Bronchus fibroblast of lung (primary cell): ENCODE measurements at places on chromosomes 2 and 18. TPM values are rescaled to one million over a fixed set of nuclear protein-coding genes. Genes with fewer than 3 reads are reported as not detected.

Gene GYPC
- total RNA-seq, result 100 and 106 TPM in 2 replicates

Gene FARSB
- total RNA-seq, result 33.0 and 33.3 TPM in 2 replicates

Gene ANKRD62
- not detected in 2 replicates for total RNA-seq

Gene OR6B2
- not detected in 2 replicates for total RNA-seq

Gene ZBTB7C
- not detected in 2 replicates for total RNA-seq

Gene DPYSL5
- not detected in 2 replicates for total RNA-seq

Gene HJURP
- 39.4 and 40.5 TPM in 2 replicates for total RNA-seq

Gene FTCDNL1
- 0.30 and 1.2 TPM in 2 replicates for total RNA-seq

Gene ASB18
- not detected in 2 replicates for total RNA-seq

Gene ASTL
- total RNA-seq, result not detected in 2 replicates

Gene SERPINB11
- total RNA-seq, result not detected in 2 replicates

Gene SERPINB13
- not detected in 2 replicates for total RNA-seq

Gene HMSD
- total RNA-seq, result 0.45 and 0.50 TPM in 2 replicates

Gene SGPP2
- total RNA-seq, result 0.17 TPM in 1 of 2 replicates, not detected in the other

Gene PPP1R1C
- 0.15 and 0.34 TPM in 2 replicates for total RNA-seq

Gene PRSS56
- total RNA-seq, result not detected in 2 replicates

Gene LAMA3
- total RNA-seq, result 1.2 and 1.3 TPM in 2 replicates
